ENCODE measurements at places on chromosomes 13 and 19.

DNA sequence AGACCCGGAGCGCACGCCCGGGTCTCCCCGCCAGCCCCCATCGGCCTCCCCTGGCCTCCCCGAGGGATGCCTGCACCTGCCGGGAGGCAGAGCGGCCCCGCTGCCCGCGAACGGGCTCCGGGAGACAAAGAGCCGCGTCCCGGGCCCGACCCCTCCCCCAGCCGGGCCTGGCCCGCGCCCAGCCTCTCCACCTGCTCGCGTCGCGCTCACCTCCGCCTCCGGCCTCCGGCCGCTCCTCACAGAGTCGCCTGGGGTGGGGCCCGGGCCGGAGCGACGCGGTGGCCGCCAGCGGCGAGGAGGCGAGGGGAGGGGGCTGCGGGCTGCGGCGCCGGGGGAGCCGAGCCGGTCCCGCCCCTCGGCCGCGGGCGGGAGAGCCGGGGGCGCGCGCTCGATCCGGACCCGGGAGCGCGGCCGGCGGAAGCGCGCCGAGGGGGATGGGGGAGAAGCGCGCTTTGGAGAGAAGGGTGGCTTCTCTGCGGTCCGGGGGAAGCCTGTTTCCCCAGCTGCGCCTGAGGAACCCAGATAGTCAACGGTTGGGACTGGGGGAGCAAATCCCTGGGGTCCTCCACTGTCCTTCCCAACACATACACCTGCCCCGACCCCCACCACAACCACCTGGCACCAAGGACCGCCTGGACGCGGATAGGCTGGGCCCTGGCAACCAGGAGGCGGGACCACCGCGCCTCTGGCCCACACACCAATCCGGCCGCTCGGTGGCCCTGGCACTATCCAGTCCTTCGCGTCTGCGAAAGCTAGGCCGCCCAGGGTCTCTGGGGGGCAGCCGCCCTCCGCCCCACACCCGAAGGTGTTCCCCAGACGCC is at the start of gene PRR36:
Gene PRR36, minus strand, starts transcription at position 315 of the 821 bp plus-strand sequence. CDS start 701 bp downstream, outside the sequence.
- no peak for DNase-seq

GRCh38 chr19:31317570-31317969 is 31.7 kb downstream of the TSHZ3 start:
- DNase-seq: no peak

GRCh38 chr13:95471960-95472359 is 80.6 kb upstream of the CLDN10 start:
- DNase-seq: no peak

- DNase-seq: no peak
These were observed 4.9 kb downstream of the TFDP1 start for GRCh38 chr13:113589251-113589960.

DNA sequence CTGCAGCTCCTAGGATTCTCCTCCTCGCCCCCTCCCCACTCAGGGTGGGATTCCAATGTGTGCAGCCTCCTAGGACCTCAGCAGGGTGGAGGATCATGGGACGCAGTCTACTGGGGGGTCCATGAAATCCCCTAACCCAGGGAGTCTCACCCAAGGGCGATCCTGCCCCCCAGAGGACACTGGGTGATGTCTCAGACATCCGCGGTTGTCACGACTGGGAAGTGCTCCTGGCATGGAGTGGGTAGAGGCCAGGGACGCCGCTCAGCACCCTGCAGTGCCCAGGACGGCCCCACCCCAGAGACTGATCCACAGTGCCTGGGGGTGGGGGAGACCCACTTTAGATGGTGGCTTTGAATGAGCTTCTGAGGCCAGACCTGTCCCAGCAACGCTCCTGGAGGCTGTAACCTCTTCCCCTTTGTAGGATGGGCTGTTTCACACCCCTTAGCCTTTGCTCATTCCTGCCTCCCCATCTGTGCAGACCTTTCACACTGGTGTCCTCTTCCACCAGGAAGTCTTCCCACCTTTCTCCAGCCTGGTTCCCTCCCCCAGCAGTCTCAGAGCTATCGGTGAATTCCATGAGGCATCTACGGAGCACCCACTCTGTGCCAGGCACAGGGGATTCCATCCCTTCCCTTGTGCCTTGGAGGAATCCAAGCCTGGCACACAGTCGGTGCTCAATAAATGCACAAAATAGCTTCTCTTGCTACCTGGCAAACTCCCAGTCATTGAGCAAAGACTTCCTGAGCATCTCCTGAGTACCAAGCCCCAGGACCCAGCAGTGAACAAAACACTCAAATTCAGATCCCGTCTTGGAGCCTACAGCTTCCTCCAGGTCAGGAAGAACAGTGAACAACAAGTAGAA is 10.5 kb downstream of the SMIM24 start:
- DNase-seq: no peak

- DNase-seq: no peak
These were observed 63.5 kb downstream of the C13orf42 start for GRCh38 chr13:51047434-51048165.

- DNase-seq: no peak
These were observed 77.9 kb downstream of the SOX1 start for GRCh38 chr13:112144616-112145550.

- DNase-seq: no peak
These were observed 22.3 kb downstream of the FAM216B start for GRCh38 chr13:42803563-42804204.

DNA sequence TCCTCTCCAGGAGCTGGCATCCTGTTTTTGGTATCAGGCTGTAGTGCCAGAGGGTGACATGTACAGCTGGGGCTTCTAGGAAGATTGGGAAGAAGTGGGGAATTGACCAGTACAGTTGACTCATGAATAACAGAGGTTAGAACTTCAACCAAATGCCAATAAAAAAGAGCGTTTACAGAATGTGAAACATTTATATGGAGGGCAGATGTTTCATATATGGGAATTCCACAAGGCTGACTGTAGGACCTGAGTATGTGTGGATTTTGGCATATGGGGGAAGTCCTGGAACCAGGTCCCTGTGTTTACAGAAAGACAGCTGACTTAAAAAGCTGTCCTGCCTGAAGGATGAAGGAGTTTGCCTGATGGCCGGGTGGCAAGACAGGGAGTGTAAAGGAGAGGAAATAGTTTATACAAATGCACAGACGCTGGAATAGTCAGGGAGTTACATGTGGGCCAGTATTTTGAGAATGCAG is 5.2 kb downstream of the CHAMP1 start:
- DNase-seq: no peak

DNA sequence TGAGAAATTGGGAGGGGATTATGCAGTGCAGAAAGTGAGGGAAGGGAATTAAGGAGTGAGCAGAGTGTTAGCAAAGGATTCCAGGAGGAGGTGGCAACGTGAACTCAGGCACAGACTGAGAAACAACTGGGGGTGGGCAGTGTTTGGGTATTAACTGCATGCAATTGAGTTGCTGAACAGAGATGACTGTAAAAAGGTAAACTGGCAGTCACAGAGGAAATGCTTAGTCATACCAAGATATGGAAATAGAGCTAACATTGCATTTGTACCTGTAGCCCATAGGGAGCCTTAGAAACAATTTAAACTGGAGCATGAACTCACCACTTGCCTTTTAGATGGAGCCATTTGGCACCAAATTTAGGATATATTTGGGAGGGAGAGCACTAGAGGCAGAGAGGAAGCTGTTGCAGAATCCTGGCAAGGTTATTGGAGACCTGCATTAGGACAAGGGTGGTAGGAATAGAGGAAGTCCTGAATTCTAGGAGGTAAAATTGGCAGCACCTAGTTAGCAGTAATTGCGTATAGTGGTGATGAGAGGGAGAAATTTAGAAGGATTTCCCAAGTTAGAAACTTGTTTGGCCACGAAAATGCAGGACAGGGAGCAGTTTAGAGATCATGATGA is 100.6 kb upstream of the FRY start:
- no peak for DNase-seq
